SW 1271 (cell line): ENCODE measurements at places on chromosomes 2 and 18.

DNA sequence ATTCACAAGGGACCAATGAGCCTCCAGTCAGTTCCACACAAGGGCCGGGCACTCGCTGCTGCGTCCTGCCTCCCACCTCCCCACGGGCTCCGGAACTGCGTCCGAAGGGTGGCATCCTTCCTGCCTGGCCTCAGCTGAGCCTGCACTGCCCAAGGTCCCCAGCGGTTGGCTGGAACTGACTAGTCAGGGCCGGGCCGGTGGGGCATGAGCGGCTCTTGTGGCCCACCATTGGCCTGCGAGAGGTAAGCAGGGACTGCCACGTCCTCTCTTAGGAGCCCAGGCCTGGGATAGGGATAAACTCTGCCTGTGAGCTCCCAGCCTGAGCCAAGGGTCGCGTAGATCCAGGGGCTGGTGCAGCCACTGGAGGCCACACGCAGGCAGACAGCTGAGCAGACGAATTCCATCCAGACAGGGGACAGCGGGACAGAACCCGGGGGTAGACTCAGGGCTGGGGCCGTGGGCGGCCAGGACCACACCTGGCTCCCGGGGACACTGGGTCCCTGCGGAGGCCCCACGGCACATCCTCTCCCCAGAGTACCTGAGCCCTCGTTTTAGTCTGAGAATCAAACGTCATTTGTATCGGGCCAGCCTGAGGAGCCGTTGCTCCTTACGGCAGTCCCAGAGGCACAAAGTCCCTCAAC lies 148.4 kb downstream of the ZNF516 start:
- no peak for DNase-seq

DNA sequence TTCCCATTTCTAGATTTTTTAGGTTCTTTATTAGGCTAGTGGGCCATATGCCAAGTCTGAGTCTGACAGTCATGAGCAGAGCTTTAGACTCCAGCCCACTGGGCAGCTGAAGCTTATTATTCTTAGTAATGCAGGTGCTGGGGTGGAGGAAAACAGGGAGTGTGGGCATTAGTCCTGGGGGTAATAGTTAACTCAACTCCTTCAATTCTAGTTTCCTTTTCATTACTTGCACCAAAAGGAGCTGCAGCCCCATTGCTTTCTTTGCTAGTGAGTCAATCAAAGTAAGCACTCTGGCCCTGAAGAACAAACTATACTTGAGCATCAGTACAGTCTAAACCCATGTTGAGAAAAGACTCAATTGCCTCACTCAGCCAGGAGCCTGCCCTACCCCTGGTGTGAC lies 35.5 kb downstream of the ICOS start:
- DNase-seq = no peak

- no peak for DNase-seq
Observed at GRCh38 chr2:150076281-150076680, 411.2 kb downstream of the RND3 start.

- no peak for DNase-seq
Observed at GRCh38 chr2:160043265-160043664, 19.1 kb downstream of the PLA2R1 start.

- DNase-seq = no peak
Observed at GRCh38 chr2:240469239-240469636, 33.8 kb downstream of the GPC1 start.

- no peak for DNase-seq
Observed at GRCh38 chr2:38224181-38224580, 148.2 kb upstream of the CYP1B1 start.

- DNase-seq = no peak
Observed at GRCh38 chr2:182435754-182436153, 8.9 kb upstream of the PDE1A start.
